Cortex of kidney (tissue), 1 donor: ENCODE measurements at places on chromosomes 2 and 18.

- DNase-seq: no peak
Observed at GRCh38 chr2:160303527-160303926, 103.5 kb upstream of the ITGB6 start.

DNA sequence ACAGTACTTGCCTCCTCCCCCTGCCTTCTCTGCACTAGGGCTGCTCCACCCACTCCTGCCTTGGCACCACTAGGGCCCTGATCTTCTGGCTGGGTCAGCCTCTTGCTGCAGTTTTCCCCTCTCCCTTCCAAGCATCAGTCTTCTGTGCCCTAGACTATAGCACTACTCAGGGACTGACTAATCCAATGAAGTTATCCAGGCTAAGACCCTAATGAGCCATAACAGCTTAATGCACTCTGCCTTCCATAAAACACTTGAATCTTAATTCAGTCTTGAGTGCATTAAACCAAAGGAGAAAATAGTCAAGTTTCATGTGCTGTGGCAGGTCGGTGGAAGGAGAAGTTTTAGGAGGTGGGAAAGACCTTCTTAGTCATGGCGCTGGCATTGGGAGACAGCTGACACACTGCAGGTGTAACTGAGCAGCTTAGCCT lies 95.7 kb downstream of the BIN1 start:
- DNase-seq: no peak

- DNase-seq: no peak
Observed at GRCh38 chr2:210162466-210163124, 8.6 kb downstream of the KANSL1L start.

DNA sequence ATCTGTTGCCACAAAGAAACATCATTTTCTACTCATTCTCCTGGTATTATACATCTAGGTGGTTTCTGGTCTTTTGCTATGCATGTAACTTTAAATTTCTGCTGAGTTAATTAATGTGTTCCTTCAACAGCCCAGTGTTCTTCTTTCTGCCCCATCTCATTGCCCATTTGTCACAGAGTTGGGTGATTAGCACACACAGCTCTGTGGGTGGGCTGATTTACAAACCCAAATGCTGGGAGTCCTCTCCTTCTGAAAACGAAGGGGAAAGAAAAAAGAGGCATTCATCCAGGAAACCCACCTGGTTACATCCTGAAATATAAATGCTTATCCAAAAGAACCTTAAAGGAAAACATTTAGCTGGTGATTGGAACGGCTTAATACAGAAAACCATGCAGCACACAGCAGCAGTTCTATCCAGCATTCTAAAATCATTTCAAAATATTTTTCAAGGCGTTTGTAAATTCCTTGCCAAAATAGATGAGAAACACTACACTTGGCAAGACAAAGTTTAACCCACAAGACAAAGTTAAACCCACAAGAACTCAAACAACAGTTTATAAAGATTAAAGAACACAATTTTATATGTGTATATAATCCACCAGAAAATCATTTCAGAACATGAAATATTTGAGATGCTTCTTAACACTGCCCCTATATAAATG lies 177.9 kb downstream of the ANTXR1 start:
- no peak for DNase-seq

DNA sequence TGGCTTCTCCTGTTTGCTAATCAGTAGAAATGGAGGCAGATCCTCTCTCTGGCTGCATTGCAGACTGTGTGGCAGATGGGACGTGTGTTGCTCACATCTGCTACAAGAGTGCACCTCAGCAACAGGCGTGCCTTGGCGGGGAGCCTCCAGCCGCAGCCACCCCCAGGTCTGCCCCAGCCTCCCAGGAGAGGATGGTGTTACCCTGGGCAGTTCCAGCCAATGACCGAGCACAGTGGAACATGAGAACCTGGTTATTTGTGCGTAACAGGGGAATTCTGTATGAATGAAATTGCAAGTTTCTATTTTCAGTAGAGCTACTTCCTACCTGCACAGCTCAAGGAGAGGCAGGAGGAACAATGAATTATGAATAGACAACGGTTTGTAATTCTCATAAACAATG lies 130.6 kb upstream of the CBLN2 start:
- no peak for DNase-seq

- no peak for DNase-seq
Observed at GRCh38 chr2:237471438-237472186, 15.4 kb upstream of the MLPH start.

GRCh38 chr18:59801576-59801975 lies 98.2 kb upstream of the PMAIP1 start:
- no peak for DNase-seq

GRCh38 chr2:144702051-144702450 lies 182.1 kb upstream of the ZEB2 start:
- no peak for DNase-seq

GRCh38 chr2:128812183-128812940 lies 493.7 kb upstream of the HS6ST1 start:
- DNase-seq: no peak

DNA sequence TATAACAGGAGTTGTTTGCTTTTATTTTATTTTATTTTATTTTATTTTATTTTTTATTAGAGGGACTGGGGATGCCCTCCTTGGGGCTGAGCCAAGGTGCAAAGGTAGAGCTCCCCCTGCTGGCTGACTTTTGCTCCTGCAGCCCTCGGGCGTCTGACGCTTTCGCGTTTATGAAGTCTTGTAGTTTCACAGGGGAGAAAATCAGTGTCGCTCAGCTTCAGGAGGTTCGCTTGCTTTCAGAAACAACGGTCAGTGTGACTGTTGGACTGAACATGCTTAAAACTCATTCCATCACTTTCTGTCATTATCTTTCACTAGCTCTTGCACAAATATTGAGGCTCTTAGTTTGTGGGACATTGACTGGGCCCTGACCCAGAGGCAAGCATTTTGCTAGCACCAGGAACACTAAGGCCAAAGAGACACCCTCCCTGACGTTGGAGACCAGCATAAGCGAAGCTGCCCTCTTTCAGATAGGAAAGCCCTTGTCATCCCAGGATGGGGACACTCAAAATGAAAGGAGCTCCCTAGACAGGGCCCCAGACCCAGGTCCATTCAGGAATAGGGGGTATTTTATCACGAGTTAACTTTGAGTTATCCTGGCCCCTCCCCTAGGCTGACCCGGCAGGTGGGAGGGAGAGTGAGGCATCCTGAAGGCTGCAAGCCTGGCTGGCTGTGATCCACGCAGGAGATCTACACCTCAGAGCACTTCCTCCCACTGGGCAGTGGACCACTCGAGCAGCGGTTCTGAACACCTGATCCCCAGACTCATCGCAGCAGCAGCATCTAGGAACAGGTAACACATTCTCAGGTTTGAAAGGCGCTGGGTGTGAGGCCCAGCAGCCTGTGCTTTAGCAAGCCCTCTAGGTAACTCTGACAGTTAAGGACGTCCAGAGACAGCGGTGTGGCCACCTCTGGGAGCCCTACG lies 34.4 kb downstream of the LGALSL start:
- DNase-seq: no peak

DNA sequence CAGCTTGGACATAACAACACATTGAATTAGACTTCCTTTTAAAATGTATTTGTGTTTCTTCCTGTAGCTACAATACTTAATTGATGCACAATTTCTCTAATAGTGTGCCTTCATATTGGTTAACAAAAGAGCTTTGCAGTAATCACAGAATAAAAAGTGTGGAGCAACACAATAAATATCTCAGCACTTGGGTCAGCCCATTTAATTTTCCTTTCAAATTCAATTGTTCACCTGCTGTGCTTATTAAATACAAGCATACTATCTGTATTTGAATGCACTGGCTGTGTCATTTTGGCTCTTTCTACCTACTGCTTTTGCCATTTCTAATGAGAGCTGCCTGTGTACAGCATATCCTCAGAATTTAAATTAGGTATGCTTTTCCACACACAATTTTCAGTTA lies 1641.3 kb upstream of the SLC39A10 start:
- DNase-seq: no peak

GRCh38 chr2:24908461-24908901 lies 11.6 kb downstream of the ADCY3 start:
- no peak for DNase-seq
